CD4-positive, alpha-beta T cell treated with Interleukin-10 for 1 hour (primary cell): ENCODE measurements at places on chromosomes 7 and 10.

DNA sequence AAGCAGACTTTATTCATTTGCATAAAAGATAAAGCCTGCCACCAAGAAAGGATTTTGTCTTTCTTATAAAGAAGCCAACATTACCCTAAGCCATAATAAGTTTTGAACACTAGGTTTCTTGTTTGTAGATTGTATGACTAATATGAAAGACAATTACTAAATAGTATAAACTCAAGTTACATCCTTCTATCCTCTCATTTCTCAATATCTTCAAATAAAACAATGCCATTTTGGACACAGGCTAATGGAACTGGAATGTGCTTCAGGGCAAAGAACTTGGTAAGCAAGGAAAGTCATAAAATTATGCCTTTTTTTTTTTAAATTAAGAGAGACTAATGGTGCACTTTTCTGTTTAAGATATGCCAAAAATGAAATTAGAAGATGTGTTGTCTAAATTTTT, 137.7 kb downstream of the DKK1 start:
- no peak for DNase-seq

GRCh38 chr10:67722113-67722512, 26.1 kb upstream of the CTNNA3 start:
- DNase-seq, result no peak

GRCh38 chr7:16586081-16586874, 59.3 kb downstream of the ANKMY2 start:
- DNase-seq, result no peak

DNA sequence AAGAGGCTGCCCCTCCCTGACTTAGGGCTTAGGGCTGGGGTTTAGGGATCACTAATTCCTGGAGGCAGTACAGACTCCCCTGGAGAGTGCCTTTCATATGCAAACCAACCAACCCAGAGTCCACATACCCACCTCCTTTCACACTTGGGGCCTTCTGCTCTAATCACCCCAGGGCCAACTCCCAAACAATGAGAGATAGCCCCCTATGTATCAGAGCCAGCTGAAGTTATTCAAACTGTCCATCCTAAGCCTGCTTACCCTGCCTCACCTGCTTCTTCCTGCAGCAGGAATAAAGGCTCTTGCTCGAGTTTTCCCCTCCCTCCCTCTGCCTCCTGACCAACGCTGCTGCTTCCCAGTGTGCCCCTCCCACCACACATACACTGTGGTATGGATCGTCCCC, 51.8 kb upstream of the SLC35G1 start:
- no peak for DNase-seq

- no peak for DNase-seq
Observed at GRCh38 chr7:192701-193480, 520 bp downstream of the FAM20C start.

DNA sequence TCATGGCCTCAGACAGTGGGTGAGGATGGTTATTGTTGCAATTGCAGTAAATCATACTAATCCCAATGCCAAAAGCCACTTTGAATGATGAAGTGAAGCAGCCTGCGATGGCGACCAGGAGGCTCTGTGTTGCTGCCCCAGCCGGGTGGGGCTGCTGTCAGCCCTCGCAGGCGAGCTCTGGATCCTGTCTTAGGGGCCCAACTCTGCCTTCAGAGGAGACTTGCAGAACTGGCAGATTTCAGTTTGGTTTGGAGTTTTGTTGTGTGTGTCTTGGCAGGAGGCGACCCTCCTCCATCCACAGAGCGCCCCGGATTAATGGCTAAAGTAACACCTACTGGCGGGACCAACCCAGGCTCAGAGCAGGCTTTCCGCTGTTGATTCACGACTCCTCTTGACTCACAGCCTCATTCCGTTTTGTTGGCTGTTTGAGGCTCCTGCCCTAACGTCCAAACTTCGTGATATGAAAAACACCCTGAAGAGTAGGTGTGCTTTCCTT, 67.9 kb upstream of the BMPER start:
- DNase-seq, result no peak

DNA sequence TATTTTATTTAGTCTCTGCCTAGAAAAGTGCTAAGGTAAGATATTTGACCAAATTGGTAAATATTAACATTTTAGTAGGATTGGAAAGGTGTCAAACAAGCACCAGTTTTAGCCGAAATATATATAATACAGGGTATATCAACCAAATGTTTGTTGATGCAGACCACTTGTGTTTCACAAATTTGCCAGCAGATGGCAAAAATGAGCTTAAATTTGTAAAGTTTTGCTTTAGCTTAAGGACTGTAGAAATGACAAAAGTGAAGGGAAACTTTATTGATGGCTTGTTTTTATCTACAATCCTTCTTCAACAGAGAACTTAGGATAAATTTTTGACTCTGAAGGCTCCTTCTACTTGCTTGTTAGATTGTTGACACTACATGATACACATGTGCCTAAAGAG, 4.8 kb upstream of the POLR1F start:
- peak; percentile 70 for DNase-seq

DNA sequence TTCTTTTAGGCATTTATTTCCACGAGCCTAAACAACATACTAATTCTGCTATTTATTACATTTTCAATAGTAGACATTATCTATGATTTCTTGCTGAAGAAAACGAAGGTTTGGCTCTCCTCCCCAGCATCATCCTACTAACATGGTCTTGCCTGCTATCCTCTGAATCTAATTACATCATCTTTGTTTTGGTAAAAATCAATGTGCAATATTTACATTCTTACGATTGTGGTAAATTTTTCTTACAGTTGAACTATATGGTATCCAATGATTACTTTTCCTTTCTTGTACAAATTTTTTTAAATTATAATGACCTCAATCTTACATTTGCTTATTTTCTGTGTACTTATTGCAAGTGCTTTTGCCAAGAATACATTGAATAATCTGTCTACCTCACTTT, 7.0 kb upstream of the CALD1 start:
- DNase-seq, result no peak

DNA sequence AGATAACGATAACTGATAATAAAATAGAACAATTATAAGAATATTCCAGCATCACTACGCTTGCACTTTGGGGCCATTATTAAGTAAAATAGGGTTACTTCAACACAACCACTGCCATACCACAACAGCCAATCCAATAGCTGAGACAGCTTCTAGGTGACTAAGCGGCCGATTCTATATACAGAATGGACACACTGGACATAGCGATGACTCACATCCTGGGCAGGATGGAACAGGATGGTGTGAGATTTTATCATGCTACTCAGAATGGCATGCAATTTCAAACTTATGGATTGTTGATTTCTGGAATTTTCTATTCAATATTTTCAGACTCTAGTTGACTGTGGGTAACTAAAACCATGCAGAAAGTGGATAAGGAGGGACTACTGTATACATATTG, 920.9 kb downstream of the LRMDA start:
- no peak for DNase-seq

DNA sequence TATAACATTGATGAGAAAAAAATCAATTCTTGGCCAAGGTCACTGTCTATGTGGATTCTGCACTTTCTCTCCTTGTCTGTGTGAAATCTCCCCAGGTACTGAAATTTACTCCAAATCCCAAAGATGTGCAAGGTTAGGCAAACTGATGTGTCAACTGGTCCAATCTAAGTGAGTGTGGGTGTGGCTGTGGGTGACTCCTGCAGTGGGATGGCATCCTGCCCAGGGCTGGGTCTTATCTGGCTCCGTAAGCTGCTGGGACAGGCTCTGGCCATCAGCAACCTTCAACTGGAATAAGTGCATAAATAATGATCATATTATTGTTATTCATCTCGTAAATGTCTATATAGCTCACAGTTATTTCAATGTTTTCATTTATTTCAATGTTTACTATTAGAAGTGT, 79.3 kb downstream of the JCAD start:
- no peak for DNase-seq

- no peak for DNase-seq
Observed at GRCh38 chr7:33193308-33193864, 64.0 kb downstream of the BBS9 start.

DNA sequence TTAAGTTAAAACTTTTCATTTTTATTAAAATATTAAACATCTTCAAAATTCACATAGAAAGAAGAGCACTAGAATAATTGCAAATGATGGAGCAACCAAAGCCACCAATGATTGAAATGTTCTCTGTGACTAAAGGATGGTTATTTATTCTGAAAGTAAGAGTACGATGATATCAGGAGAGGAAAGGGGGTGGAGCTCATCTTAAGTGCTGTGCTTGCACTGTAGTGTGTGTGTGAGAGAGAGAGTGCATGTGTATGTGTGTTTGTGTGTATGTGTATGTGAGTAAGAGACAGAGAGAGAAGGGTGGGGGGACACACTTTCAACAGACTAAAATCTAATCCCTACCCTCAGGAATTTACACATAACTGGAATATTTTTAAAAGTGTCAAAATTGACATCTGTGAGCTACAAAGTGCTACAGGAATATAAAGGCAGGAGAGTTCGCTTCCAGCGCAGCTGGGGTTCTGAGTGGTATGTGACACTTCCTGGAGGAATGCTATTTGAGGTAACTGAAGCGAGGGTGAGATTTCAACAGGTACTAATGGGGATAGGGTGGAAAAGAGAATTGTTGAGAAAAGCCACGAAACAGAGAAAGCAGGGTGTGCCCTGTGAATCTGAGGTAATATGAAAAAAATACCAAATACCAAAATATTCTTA, 57.2 kb upstream of the SMNDC1 start:
- DNase-seq, result peak; percentile 19

DNA sequence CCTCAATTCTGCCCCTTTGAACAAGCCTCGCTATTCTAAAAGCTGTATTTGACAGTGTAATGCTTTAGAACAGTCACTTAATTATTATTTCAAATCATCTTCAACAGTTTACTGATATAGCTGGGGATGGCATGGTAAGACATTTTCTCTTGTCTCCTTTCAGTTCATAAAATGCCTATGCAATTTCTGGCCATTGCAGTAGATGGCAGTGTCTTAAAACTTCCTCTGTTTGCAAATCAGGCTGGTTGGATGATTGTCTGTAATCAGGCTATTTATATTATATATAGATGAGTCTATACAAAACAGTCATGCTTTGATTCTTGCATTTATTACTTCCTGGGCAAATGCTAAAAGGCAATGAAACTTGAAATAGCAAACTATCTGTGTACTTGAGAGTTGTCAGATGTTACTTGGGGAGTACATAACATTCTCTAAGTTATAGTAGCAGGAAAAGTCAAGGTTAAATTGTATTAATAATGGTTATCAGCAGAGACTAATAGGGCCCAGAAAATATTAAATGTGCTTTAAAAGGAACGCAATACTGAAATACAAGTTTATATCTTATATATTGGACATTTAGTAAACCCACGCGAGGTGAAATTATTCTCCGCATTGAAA, 55.5 kb upstream of the LHFPL3 start:
- DNase-seq, result peak; percentile 3

DNA sequence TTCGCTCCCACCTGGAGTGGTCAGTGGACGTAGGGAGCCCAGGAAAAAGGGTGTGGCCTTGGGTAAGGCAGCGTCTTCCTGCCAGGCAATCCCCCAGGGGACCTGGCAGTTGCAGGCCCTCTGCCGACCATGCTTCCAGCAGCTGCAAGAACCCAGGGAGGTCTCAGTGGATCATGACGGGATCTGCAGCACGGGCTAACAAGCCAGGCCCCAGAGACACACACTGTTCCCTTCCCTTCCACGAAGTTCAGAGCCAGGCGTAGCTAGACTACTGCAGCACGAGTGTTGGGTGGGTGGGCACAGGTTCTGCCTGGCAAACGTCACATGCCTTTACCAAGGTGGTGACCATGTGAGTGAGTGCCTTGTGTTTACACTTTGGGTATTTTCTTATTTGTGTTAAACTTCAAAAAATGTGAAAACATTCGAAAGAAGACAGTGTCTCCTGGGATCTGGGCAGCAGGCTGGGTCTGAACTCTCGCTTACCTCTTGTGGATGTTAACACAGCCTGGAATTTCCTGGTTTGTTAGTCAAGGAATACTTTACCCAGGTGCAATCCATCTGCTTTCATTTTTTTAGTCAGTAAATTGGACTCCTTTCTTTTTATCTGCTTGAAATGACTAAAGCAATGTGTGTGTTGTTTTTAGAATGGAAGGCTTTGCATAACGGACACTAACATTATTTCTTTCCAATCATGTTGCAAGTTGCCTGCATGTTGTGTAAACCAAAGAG, 48.2 kb upstream of the VIPR2 start:
- DNase-seq, result no peak

DNA sequence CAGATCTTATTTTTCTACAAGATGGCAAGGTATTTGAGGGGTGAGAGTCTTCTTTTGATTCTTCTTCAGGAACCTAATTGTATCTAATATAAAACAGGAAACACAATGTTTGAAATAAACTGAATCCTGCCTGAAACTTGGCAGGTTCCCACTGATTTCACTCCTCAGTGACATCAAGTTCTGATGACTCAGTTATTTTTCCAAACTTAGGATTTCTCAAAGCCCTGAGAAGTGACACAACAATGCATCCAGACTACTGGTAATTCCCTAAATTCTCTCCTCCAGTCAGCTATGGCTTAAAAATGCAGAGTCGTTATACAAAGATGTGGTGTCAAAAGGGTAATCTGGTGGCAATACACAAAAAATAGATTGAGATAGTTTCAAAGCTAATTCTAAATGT, 80.9 kb downstream of the ABLIM1 start:
- no peak for DNase-seq

DNA sequence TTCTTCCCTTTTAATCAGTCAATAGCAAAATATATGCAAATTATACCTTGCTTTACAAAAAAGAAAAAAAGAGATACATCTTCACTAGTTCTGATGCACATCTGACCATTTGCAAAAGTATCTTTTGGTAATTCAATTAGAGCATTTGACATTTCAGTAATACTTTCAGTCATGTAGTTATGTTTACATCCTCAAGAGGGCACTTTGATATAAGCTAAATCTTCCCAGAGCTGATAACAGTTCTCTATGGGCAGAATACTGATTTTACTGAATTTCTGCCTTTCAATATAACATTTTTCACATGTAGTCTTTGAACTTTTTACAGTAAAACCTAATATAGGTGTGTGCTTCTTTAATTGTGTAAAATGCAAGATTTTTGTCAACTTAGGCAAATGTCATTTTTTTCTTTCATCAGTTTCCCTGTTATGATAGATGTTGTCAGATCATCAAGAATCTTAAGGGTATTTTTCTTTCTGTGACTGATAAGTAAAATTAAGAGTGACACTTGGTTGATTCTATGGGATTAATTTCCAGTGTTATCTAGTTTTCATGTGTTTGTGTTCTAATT, 703.5 kb upstream of the SEMA3D start:
- no peak for DNase-seq

DNA sequence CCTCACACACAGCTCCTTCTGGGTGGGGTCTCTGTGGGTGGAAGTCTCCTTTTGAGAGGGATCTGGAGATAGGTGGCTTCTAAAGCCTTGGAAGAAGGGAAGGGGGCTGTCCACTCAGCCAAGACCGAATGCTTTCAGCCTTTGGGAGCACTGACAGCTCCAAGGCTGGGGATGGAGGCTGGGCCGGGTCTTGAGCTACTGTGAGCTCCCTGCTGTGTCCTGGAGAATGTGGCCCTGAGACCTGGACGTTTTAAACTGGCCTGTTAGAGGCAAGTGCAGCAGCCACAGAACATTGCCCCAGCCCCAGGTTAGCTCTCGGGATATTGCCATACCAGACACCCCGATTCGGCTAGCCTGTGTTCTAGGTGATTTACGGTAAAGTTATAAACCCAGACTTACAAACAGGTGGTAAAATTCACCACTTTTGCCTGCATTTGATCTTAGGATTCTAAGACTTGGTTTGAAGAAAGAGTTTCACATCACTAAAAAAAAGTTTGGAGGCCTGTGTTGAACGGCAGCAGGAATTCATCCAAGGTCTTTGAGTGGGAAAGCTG, 548.5 kb upstream of the FOXK1 start:
- no peak for DNase-seq
